ENCODE measurements at places on chromosomes 3 and 15.

DNA sequence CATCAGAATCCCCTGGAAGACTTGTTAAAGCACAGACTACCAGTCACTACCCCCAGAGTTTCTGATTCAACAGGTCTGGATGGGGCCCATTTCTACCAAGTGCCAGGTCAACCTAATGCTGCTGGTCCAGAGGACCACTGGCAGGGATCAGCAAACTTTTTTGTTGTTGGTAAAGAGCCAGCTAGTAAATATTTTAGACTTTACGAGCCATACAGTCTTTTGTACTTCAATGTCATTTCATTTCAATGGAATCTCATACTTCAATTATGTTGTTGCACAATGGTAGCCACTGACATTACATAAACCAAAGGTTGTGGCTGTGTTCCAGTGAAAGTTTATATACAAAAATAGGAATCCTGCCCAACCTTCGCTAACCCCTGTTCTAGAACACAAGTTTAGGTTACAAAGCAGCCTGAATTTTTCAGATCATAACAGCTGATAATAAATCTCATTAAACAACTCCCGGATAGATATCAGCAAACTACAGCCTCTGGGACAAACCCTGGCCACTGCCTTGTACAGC is 28.7 kb downstream of the ULK4 start:
- no peak for DNase-seq

GRCh38 chr3:183328823-183329222 is 75.8 kb downstream of the B3GNT5 start:
- DNase-seq = no peak

DNA sequence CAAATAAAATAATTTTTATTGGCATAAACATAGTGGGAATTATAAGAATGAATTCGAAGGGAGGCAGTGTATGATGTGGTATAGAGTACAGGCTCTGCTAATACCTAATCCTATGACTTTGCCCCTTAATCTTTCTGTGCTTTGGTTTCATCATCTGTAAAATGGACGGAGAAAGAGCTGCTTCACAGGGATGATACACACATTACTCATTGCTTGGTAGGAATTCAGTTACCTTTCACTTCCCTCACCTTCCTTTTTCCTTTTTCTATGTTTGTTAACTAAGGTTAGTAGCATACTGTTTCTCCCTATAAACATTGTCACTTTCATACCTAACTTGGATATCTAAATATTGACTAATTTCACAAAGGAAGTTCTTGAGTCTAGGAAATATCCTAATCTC is 36.2 kb downstream of the LEKR1 start:
- DNase-seq = no peak

DNA sequence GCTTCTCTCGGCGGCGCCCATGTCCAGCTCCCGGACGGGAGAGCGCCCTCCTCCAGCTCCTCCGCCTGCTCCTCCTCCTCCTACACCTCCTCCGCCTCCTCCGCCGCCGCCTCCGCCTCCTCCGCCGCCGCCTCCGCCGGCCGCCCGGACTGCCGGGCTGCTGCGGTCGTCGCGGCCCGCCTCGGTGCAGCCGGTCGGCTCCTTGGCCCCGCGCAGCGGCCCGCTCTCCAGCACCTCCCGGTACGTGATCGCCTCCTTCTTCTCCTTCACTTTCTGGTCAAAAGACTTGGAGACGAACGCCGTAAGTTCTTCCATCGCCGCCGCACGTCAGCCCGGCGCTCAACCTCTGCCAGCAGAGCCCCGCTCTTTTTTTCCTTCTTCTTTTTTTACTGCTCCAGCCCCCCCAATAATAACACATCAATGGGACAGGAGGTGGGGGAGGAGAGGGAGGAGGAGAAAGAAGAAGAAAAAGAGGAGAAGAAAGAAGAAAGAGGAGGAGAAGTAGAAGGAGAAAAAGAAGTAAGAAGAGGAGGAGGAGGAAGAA is 438 bp downstream of the SHOX2 start:
- no peak for DNase-seq

DNA sequence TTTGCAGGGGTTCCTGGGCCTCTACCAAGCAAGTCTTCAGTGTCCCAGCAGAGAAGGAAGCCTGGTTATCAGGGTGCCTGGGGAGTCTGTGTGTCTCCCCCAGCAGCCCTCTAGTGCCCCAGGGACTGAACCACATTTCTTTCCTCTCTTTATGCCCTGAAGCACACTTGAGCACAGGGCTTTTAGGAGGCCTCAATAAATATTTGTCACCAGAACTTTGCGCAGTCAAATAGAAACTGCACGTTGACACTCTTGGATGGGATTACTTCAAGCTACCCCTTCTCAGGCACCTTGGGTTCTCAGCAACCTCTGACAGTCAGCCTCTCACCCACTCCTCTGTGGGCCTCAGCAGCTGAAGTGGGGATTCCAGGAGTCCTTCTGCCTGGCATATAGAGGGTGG is 226.6 kb upstream of the HES1 start:
- DNase-seq = peak; percentile 12

- DNase-seq = no peak
Observed at GRCh38 chr3:128217702-128218547, 64.6 kb downstream of the EEFSEC start.

- DNase-seq = no peak
Observed at GRCh38 chr3:134486577-134487041, 752 bp downstream of the CEP63 start.

DNA sequence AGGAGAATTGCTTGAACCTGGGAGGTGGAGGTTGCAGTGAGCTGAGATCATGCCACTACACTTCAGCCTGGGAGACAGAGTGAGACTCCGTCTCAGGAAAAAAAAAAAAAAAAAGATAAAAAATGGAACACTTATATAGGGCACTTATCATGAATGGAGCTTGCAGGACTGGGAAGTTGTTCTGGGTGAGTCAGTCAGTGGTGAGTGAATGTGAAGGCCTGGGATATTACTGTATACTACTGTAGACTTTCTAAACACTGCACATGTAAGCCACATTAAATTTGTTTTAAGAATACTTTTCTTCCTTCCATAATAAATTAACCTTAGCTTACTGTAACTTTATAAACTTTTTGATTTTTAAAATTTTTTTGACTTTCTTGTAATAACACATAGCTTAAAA is 59.8 kb downstream of the SFMBT1 start:
- no peak for DNase-seq

DNA sequence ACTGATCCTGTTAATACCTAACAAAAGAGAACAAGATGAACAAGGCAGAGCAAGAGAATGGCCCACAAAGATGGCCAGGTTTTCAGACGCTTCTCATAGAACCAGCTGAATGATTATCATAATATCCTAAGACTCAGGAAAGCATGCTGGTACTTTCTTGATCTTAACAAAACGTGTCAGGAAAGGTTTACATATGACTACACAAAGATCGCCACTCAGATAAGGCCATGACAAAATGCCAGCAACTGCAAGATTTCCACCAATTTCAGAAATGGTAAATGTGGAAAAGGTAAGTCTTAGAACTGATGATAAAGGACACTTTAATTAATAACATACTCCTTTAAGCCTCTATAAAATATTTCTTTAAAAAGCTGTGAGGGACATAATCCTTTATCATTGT is 108.8 kb downstream of the DLG1 start:
- no peak for DNase-seq

- no peak for DNase-seq
Observed at GRCh38 chr3:59752925-59753324, 703.1 kb upstream of the CFAP20DC start.

DNA sequence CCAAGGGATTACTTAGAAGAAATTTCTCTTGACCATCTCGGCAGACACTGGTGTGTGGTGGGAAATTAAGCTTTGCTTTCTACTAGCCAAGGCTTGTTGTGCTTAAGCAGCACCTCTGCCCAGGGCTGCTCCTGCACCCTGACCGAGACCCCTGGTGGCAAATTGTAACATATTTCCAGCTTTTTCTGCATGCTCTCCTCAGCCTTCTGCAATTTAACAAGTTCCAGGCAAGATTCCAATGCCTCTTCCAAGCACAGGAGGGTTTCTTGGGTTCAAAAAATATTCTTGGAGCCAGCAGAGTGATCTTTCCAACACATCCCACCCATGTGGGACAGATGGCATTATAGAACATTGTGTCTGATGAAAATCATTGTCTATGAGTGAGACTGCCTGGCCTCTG is 210.5 kb downstream of the CLSTN2 start:
- DNase-seq = no peak

GRCh38 chr15:96411056-96412031 is 80.8 kb downstream of the NR2F2 start:
- no peak for DNase-seq

DNA sequence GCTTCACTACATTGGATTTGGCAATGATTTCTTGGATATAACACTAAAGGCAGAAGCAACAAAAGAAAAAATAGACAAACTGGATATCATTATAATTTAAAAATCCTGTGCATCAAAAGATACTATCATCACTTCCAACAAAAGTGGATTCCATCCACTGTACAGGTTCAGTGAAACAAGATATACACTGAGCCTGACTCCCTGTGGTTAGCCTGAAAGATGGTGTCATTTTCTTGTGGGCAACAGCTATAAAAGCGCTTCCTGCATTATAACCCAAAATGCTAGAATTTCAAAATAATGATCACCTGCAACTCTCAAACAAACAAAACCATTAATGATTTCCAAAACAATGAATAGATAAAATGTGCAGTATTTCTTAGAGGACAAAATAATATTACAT is 39.6 kb upstream of the TBC1D23 start:
- DNase-seq = no peak

DNA sequence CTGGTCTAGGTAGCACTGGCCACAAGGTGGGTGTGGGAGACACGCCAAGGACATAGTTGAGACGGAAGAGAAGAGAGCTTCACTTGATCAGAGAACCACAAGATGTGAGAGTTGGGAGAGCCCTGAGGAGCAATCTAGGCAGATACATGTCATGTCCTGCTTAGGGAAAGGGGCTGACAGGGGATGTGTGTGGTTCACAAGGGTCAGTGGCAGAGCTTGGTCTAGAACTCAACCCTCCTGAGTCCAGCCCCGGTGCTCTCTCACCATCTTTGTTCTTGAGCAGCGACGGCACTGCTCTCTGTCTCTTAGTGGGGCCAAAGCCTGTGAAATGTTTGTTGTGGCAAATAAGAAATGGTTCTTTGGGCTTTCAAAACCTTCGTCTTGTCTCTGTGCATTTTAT is 243.5 kb upstream of the ROPN1 start:
- no peak for DNase-seq

DNA sequence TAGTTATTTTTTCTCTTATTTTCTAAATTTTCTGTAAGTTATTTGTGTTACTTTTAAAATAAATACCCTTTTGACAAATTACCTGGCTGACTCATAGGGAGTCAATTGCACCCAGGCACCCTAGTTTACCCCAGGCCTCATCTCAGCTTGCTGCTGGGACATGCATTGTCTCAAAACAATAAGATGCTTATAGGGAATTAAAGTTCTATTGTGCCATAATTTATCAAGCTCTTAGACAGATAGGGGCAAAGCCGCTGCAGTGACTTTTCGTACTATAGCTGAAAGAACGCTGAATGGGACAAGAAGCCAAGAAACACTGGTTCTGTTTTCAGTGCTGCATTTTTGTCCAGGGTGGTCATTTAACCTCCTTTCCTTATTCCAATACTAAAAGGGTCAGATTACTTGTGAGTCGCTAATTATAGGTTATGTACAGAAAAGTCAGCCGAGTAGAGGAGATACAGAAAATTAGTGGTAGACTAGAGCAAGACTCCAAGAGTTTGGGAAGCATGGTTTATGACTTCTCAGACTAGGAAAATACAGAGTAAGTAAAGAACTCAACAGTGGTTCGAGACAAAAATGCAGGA is 50.3 kb downstream of the EXD1 start:
- DNase-seq = no peak

DNA sequence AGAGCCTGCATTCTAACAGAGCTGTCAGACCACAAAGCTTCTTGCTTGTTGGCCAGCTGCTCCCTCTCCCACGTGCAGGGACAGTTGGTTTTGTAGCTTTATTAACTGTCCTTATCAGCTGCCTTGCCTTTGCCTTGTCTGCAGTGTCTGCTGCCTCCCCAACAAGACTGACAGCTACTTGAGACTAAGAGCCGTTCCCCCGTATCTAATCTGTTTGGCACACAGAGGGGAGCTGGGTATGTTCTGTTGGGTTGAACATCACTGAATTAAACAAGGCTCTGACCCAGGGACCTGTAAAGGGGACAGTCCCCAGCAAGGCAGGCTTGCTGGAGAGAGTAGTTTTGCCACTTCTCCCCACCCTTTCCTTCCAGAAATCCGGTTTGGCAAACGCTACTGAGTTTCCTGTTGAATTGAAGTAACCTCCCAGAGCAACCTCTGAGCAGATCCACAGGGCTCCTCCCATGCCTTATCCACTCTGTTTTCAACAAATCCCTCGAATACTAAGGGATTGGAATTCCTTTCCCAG is 116.1 kb downstream of the ANP32A start:
- DNase-seq = no peak

DNA sequence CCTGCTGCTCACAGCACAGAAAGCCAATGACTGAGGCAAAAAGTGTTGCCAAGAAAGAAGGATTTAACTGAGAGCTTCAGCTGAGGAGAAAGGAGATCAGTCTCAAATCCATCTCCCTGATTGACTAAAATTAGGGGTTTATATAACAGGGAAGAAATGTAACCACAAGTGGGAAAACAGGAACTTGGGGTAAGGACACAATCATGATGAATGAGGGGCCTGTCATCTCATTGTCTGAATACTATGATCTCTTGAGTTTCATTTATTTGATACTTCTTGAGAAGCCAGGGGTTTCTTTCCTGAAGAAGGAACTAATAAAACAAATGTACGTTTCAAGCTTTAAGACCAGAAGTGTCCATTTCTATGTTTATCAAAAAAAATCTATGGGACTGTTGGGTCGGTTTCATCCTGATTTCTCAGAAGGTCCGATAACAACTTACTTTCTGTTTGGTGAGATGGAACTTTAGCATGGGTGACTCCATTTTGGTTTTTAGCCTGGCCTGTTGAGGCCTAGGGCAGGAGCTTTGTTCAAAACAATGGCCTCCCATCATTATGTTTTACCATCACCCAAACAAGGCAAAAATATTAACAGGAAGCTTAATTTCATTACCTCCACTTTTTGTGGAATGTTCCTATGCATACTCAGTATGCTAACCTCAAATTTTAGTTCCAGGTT is 76.6 kb upstream of the PIAS1 start:
- DNase-seq = no peak

DNA sequence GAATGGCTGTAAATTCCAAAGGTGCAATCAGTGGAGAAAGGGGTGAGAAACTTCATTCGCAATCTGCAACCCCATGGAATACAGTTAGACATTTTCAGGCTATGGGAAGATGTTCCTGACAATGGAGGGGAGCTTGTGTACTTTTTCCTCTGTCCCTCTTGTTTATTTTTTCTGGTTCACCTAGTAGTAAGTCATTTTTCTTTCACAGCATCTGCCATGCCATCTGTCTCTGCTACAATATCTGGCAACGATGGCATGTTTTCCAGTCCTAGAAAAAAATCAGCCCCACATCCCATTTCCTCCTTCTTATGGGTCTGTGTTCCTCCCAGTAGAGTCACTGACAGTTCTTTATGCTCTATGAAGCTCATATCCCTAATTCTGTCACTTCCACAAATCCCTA is 76.0 kb downstream of the SSR3 start:
- no peak for DNase-seq

DNA sequence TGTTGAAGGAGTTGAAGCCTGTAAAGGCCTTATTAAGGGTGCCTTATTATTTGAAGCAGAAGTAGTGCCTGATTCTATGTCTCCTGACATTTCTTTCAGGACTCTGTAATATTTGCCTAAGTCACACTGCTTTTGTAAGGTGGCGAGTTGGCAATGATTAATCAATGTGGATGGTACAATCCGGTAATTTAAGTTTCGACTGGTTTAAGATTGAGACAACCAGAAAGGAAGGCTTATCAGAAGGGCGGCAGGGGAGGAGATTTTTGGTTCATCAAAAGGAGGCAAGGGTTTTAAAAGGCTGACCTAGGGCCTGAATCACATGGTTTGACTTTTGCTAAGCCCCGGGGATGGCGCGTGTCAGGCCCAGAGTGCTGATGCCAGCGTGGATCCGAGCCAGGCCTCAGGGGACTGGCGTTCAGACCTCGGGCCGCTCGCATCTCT is 830 bp upstream of the RNF13 start:
- no peak for DNase-seq

Measured in GM18507 (cell line).